ENCODE measurements at places on chromosomes 4 and X.

GRCh38 chrX:83145876-83146275, 362.2 kb upstream of the POU3F4 start:
- DNase-seq: no peak

DNA sequence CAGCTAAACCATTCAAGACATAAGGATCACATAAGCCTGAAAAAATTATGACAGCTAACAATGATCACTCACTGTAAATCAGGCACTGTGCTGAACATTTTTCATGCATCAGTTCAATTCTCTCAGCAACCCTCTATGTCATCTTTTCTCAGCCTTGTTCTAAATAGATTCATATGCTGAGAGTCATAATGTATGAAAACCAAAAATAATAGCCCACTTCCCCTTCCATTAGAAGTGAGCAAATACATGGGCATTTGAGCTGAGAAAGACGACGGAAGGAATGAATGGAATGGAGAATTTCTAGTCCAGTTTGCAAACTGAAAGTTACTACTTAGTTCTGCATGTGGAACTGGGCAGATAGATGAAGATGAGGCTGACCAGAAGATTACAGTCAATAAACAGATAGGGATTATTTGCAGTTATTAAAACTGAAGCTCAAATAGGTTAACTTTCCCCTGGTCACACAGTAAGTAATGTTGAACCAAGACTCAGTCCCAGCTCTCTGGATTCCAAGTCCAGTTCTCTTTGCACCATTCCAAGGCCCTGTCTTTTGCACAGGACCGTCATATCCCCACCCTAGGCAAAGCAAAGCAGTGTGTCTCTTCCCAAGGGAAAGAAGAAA, 1.6 kb upstream of the SH3RF1 start:
- DNase-seq: no peak

GRCh38 chr4:6887591-6888371, 21.8 kb upstream of the TBC1D14 start:
- DNase-seq: no peak

- DNase-seq: no peak
These were observed 4.9 kb upstream of the PPEF1 start for GRCh38 chrX:18702362-18703195.

GRCh38 chr4:35965300-35965699, 279.0 kb downstream of the ARAP2 start:
- DNase-seq: no peak

GRCh38 chr4:7638984-7639789, 204.5 kb upstream of the PSAPL1 start:
- DNase-seq: peak; percentile 16

GRCh38 chrX:109537324-109537665, 651 bp downstream of the NXT2 start:
- no peak for DNase-seq

GRCh38 chrX:71616672-71617529, 1.4 kb downstream of the CXCR3 start:
- DNase-seq: peak; percentile 41

DNA sequence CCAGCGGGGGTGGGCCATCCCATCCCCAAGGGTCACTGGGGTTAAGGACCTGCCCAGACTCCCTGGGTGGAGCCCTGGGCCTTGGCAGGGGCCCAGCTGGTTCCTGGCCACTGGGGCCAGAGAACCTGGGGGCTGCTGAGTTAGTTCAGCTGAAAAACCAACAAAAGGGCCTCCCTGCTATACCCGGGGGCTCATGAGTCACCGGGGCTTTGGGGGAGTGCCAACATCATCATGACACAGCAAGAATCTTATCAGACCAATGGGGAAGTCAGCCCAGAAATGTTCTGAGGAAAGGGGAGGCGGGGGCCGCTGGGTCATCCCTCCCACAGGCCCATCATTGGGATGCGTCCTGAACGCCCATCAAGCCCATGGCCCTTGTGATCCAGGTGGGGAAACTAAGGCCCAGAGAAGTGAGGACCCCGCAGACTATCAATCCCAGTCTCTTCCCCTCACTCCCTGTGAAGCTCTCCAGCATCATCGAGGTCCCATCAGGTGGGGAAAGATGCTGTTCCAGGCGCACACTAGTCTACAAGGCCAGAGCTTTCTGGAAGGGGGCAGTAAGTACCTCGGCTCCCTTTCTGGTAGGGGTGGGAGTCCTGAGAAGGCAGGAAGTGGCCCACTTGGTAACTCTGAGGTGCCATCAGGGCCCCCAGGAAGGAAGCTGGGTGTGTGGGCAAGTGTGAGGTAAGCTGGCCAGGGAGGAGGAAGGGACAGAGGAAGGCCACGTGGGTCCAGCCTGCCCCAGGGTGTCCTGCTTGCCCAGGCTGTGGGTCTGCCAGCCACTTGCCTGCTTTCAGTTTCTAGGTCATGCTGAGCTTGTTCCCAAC, 4.5 kb downstream of the G6PD start:
- peak; percentile 28 for DNase-seq

DNA sequence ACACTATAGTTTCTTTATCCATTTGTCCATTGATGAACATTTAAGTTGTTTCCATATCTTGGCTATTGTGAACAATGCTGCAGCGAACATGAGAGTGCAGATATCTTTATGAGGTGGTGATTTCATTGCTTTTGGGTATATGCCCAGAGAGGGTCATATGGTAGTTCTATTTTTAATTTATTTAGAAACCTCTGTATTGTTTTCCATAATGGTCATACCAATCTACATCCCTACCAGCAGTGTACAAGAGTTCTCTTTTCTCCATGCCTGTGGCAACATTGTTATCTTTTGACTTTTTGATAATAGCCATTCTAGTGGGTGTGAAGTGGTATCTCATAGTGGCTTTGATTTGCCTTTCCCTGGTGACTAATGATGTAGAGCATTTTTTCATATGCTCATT, 48.8 kb downstream of the EDA start:
- DNase-seq: no peak

- no peak for DNase-seq
These were observed 69.3 kb downstream of the NBDY start for GRCh38 chrX:56798339-56798711.

- DNase-seq: no peak
These were observed 213.1 kb upstream of the BOD1L1 start for GRCh38 chr4:13840502-13841190.

- DNase-seq: no peak
These were observed 251.0 kb downstream of the ZNF674 start for GRCh38 chrX:46294234-46294633.

DNA sequence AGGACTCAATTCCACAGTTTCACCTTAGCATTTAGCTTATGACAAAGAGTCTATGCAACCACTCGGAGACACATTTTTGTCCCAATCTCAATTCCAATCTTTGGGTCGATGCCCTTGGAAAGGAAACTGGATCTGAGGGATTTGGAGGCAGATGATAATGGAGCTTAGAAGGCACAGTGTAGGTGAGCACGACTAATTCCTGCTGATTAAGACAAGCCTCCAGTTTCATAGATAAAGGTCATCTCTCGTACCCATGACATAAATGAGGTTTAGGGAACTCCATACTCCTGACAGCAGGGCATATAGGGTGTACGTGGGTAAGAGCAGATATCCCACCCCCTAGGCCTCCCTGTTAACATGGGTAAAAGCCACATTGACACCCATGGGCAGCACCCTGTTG, 24.4 kb upstream of the ZNF718 start:
- DNase-seq: no peak

- DNase-seq: no peak
These were observed 88.6 kb upstream of the MAD2L1 start for GRCh38 chr4:120155287-120155686.

DNA sequence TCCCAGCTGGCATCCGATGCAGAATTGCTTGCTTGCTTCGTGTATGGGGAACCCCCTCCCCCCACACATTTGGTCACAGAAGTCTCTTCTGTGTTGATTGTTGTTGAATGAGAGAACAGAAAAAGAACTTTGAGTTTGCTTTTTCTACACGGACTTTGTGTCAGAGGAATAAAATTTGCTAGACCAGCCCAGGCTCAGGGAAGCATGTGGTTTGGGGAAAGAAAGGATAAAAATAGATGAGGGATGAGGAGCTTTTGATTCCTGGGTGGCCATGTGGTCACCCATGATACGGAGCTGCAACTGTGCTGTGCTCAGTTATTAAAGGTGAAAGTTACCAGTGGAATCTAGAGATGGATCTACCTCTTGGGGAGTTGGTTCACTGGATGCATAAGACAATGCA, 34.2 kb upstream of the ESX1 start:
- DNase-seq: no peak

GRCh38 chr4:568351-568652, 7.8 kb downstream of the TMEM271 start:
- DNase-seq: no peak

DNA sequence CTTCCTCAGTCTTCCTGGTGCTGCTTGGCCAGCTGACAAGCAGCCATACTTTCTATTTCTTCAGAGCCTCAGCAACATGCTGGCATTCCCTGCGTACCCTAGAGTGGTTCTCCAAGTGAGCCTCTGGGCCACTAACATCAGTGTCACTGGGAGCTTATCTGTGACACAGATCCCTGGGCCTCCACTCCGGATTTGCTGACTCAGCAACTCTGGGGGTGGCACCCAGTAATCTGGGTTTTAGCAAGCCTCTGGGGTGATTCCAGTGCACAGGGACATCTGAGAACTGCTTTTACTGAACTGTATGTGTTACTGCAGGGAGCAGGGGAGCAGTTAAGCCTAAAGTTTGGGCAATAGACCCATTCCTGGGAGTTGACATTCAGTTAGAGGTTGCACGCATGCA, 28.2 kb upstream of the HMGB3 start:
- no peak for DNase-seq

- DNase-seq: peak; percentile 16
These were observed 657 bp upstream of the ANKRD50 start for GRCh38 chr4:124713185-124713592.

- no peak for DNase-seq
These were observed 10.7 kb upstream of the EPGN start for GRCh38 chr4:74297539-74297938.

GRCh38 chr4:183244506-183244905, 75.6 kb downstream of the CLDN22 start:
- no peak for DNase-seq

DNA sequence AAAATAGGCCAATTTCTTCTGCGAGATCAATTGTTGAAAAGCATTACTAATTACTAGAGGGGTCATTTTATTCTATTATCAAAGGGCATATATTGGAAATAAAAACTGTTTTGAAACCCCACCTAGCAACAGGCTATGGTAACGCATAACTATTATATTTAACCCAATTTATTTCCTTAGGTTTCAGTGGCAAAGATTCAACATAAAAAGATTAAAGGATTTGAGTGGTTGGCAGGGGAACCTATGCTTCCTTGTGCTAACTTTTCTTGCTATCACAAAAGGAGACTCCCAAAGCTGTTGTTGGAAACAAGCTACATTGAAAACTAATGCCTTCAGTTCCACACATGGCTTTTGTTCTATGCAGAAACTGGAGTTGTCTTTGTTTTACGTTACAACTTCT, 166.9 kb upstream of the KLF3 start:
- no peak for DNase-seq

- DNase-seq: no peak
These were observed 1.2 kb downstream of the C4orf50 start for GRCh38 chr4:6017030-6017429.

GRCh38 chrX:43557792-43558191, 98.3 kb upstream of the MAOA start:
- DNase-seq: peak; percentile 60

- no peak for DNase-seq
These were observed 37.1 kb downstream of the VEGFC start for GRCh38 chr4:176755613-176756012.

DNA sequence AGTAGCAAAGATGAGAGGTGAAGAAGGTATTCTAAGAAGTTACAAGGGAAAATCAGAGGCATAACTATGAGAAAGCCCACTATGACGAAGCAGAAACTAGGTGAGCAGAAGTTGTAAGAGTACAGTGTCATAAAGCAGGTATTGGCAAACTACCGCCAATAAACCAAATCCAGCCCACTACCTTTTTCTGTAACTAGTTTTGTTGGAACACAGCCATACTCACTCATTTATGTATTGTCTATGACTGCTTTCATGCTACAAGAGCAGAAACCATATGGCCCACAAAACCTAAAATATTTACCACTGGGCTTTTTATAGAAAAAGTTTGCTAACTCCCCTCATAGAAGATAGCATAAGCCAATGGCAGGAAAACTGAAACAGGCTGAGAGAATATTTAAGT, 31.8 kb upstream of the ZCCHC13 start:
- DNase-seq: no peak

DNA sequence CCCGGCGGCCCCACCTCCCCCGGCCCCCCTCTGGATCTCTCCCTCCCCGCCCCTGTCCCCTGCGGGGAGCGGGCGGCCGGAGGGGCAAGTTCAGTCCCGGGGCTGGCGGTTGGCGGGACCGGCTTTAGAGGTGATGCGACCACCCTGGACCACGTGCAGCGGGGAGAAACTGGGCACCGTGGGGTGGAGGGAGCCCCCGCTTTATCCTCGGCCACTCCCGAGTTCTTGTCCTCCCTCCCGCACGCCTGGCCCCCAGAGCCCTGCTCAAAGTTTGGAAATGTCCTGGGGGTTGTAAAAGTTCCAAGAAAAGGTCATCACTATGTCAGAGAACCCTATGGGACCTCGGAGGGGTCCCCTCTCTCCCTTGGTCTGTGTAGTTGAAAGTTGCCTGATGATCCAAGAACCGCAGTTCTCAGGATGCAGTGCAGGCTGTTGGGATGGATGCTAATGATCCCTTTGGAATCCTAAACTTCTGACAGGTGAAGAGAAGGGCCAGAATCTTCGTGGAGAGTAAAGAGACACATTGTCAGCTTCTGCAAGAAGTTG, 411 bp upstream of the VEGFC start:
- no peak for DNase-seq

DNA sequence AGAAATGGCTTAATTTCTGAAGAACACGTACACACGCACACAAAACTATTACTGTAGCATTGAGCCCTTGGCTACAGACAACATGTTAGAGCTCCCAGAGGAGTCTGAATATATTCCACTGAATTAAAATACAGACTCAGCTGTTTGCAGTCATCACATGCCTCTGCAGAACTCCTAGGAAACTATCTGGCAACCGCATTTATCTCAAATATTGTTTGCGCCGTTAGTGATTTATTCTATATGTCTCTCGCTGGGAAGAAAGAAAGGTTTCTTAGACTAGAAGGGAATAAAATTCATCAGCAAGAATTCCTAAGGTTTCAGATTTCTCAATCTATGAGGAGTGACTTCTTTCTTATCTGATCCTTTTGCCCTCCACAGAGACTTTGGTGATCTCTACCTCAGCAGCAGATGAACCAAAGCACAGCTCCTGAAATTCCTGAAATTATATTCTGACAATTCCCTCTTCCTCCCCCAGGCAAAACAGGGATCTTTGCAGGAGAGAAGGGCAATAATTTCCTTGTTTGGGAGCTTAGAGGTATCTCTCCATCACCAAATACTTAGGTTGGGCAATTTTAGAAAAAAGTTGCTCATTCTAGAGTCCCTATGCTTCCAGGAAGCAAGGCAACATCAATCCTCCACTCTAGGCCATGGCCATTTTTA, 199.2 kb downstream of the APBB2 start:
- DNase-seq: no peak
